ENCODE measurements at places on chromosomes 2 and 18.

DNA sequence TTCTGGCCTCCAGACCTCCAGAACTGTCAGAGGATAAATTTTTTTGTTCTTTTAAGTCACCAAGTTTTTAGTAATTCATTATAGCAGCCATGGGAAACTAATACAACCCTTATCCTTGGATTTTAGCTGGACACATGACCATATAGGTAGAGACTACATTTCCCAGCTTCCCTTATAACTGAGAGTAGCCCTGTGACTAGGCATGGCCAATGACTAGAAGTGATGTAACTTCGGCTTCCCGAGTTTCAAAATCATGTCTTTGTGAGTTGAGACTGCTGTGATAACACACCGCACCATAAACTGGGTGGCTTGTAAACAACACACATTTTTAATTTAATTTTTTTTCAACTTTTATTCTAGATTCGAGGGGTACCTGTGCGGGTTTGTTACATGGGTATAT lies 134.0 kb upstream of the SERTAD2 start:
- no peak for DNase-seq

- DNase-seq: no peak
These were observed 334.4 kb upstream of the DLGAP1 start for GRCh38 chr18:4789506-4789905.

GRCh38 chr2:159753797-159754196 lies 41.5 kb downstream of the MARCHF7 start:
- no peak for DNase-seq

DNA sequence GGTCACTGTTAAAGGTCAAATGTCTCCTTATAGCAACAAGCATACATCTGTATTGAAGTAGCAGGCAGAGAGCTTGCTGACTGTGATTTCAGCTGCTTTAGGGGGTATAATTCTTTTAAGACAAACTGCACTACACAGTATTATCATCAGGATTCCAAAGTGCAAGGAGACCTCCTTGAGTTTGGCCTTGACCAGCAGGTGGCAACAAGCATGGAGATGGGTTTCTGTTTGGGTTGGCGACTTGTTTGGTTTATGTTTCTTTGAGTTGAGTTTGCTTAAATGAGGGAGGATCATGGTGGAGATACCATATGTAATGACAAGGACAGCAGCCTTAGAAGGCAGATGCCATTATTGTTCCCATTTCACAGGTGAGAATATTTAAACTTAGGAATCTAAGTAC lies 681.0 kb upstream of the ID2 start:
- DNase-seq: no peak

DNA sequence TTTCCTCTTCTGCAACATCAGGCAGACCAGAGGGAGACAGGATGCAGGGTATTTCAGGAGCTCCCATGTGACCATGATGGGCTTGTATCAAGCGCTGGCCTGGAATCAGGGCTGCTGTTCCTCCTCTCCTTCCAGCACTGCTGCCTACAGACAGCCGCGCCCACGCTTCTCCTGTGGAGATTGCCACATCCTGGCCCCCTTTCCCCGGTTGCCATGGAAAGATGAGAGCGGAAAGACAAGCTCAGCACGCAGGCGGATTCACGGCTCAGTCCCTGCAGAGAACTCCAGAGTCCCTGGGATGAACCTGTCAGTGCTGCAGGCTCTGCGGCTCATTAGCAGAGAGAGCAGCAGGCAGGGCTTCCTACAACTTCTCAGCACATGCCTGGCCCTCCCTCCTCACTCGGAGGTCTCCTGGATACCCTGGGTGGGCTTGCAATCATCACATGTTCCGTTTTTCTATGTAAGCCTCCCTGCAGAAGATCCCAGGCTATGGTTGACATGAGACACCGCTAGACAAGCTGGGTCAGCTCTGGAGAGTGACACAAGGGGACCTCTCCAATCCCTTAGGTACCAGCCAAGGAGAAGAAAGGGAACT lies 497.8 kb upstream of the MYT1L start:
- DNase-seq: no peak

DNA sequence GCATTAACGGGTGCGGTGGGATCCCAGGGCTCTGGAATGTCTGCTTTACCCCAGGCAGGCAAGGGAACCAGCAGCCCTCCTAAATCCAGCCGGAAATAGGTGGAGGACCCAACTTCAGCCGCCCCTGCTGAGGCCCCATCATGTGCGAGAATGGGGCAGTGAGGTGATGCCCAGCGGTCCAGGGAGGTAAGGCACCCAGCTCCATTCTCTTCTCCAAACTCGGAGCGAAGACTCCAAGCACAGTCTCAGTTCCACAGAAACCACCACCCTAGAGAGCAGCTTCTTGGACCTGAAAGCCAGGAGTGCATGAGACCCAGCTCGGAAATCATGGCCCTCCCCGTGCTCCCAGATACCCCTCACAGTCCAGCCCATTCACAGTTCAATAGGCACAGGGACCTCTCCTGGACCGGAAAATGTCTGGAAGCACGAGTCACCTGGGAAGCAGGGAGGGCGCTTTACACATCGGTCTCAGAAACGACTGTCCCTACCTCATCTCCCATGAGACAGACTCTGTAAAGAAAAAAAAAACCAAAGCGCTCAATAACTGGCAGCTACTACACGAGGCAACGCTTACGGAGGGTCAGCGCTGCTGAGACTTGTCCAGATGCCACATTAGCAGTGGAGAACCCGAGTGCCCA lies 2.0 kb downstream of the SDC1 start:
- no peak for DNase-seq

DNA sequence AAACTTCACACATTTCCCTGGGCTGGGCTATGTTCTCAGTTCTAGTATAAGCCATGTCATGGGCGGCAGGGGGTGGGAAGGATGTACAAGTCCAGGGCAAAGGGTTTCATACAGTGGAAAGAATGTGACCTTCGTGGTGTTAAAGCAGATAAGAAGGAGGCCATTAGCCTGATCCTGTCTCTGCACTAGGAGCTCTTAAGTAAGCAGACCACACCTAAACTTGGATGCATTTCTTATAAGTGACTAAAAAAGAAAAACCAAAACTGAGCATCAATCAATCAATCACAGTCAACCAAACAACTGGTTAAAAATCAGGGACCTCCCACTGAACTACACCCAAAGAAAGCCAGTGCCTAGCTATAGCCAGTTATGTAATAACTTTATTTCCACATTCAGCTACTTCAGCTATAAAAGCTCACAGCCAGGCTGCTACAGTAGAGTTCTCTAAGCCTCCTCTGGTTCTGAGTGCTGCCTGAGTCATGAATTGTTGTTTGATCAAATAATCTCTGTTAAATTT lies 46.8 kb upstream of the RIOK3 start:
- DNase-seq: no peak

- DNase-seq: no peak
These were observed at the start of gene CYBRD1 for GRCh38 chr2:171522052-171522787. Gene CYBRD1 (plus strand): TSS chr2:171522474. CDS start chr2:171522546, 72 bp downstream.

DNA sequence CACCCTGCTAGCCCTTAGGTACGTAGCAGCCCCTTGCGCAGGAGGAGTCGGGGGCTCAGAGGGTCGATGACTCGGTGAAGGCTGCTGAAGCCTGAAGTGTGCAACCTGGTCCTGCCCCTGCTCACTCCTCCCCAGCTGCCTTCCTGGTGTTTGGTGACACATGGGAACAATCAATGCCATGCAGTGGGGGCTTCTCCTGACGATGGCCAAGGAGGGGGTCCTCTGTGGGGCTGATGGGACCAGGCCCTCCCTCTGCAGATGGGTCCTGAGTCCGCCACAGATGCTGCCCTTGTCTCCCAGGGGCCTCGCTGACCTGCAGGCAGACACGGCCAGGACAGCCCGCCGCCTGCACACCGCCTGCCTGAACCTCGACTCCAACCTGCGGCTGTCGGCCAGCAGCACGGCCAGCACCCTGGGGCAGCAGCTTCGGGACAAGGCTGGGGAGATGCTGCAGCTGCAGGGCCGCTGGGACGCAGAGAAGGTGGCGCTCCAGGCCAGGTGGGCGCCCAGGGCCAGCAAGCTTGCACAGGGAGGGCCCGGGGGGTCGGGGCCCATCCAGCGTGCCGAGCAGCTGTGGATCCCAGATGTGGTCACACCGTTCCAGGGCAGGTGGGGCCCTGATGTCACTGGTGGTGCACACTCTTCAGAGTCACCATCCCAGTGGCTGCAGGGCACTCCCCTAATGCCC lies 24.6 kb downstream of the CROCC2 start:
- DNase-seq: no peak

GRCh38 chr2:223042704-223043118 lies 9.3 kb upstream of the KCNE4 start:
- no peak for DNase-seq

GRCh38 chr2:234309431-234309830 lies 187.4 kb downstream of the ARL4C start:
- DNase-seq: no peak

DNA sequence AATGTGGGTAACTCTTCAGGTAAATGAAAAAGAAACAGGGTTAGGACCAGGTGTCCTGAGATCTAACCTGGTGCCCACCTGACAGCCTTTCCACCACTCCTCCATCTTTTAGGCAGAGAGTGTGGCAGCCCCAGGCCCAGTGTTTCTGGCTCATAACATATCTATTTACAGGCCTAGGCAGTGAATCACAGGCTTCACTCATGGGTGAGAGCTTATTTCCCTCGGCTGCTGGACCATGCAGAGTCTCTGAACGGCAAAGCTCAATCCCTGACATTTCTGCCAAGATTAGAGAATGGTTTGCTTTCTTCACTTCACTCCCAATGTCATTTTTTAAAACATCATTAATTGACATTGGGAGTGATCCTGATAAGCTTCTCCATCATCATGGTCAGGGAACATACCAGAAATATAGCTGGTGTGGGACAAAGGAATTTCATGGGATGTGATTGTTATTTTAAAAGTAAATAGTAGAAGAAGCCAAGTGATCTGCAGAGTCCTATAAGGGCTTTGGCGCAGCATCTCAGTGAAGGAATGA lies 323.9 kb downstream of the SETBP1 start:
- no peak for DNase-seq

DNA sequence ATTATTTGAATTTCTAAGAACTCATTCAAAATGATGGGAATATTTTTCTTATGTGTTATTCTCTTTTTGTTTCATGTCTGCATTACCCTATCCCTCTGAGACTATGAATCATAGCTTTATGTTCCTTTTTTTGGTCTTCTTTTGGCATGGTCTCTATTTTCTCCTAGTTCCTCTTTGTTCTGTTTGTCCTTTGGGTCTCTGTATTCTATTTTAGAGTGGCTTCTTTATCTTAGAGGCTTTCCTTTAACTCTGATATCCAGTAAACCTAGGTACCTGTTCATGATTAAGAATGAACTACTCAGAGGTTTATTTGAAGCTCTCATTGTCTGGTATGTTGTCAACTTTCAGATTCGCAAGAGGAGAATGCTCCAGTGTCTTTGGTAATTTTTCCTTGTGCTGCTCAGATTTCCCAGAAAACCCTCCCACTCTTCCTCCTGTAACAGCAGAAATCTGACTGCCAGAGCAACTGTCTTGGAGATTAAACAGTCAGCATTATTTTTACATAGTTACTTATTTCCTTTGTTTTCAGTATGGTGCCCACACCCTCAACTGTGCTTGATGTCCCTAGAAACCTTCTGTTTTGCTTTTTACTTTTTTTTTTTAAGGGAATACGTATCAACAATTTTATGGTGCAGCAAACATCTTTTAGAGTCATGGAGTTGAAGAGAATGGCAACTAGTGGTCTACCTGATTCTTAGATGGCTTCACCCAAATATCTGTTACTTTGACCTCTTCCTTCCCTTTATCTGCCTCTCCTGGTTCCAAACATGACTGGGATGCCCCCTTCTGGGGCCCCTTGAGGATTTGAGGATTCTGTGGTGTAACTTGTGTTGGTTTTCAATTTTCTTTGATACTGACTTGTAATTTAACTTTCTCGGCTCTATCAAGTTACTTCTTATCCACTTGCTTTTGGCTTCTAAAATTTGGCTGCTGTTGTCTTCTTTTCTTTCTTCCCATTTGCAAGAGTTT lies 92.0 kb downstream of the DPP10 start:
- DNase-seq: no peak

- DNase-seq: no peak
These were observed 155.5 kb downstream of the TMEM247 start for GRCh38 chr2:46634905-46635304.

DNA sequence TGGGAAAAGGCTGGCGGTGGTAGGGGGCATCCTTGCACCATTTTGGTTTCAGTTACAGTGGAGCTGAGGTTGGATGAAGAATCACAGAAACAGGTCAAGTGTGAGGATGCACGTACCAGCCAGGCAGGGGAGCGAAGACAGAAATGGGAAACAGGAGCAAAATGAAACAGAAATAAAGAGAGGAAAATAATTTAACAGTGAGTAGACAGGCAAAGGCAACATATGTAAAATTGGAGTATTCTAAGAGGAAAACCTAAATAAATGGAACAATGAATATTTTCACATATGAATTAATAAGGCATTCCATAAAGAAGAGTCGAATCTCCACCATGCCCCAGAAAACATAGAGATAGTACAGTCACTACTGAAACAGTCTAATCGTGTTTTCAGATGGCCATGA lies 29.7 kb downstream of the LRRFIP1 start:
- DNase-seq: no peak

DNA sequence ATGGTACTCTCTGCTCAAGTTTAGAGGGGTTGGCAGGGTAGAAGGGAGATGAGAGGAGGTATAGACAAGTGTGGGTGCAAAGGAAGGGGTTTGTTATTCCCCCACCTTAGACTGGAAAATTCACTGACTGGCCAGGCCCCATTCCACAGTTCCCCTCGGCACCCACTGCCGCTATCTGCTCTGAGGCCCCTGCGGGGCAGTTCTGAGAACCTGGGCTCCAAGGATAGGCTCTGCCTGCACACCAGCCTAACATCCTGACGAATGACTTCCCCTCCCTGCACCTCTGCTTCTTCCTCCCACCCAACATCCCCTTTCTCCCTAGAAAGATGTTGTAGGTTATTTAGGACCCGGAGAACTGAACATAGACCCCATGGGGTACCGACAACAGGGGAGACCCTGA lies 303.9 kb upstream of the HDAC4 start:
- DNase-seq: no peak

GRCh38 chr2:55101466-55101865 lies 51.2 kb upstream of the RTN4 start:
- DNase-seq: no peak

- DNase-seq: no peak
These were observed 55.3 kb downstream of the G6PC2 start for GRCh38 chr2:168956392-168956791.

GRCh38 chr2:231110551-231110950 lies 14.3 kb downstream of the HTR2B start:
- DNase-seq: no peak

GRCh38 chr2:101818531-101819451 lies 121.3 kb downstream of the MAP4K4 start:
- no peak for DNase-seq

DNA sequence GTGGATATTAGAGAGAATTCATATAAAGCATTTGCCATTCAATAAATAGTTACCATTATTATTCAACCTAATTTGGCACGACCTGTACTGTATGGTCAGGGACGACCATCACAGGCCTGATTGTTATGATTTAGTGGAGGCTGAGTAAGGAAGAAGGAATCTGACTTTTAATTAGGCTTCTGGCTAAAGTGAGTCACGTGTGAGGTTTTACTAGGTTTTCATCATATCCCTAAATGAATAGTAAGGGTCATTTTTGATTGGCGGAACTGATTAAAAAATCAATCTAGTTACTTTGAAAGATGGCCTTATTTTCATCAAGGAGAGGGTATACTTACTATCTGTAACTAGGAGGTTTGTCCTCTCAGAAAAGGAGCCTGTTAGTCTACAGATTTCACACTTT lies 143.4 kb downstream of the ADCYAP1 start:
- no peak for DNase-seq

- no peak for DNase-seq
These were observed 135.6 kb upstream of the CCDC195 start for GRCh38 chr2:224851811-224852210.

All from NCI-H1417 treated with DMSO at 0.1 percent for 48 hours (cell line).